ENCODE measurements at places on chromosomes 1 and 21. TPM values are rescaled to one million over a fixed set of nuclear protein-coding genes. Genes with fewer than 3 reads are reported as not detected.

The HCRTR1 gene
- total RNA-seq = 0.65 TPM

The VHLL gene
- not detected for total RNA-seq

The DIRAS3 gene
- 3.2 TPM for total RNA-seq

The OR14I1 gene
- total RNA-seq = not detected

The SLC6A17 gene
- total RNA-seq = under 0.01 TPM

The AMY1C gene
- not detected for total RNA-seq

The FOXJ3 gene
- total RNA-seq = 41.2 TPM

The FAM72C gene
- 0.16 TPM for total RNA-seq

The G0S2 gene
- 0.65 TPM for total RNA-seq

The LRRC53 gene
- not detected for total RNA-seq

The C1orf116 gene
- total RNA-seq = not detected

The CFAP298 gene
- total RNA-seq = 24.0 TPM

The OR10J1 gene
- not detected for total RNA-seq

The HORMAD1 gene
- not detected for total RNA-seq
